Anterior cingulate cortex (tissue), 58 donors: ENCODE measurements at places on chromosomes 11 and 22.
A peak's percentile ranks its signal among the peaks of the same experiment; 100 is the strongest.

DNA sequence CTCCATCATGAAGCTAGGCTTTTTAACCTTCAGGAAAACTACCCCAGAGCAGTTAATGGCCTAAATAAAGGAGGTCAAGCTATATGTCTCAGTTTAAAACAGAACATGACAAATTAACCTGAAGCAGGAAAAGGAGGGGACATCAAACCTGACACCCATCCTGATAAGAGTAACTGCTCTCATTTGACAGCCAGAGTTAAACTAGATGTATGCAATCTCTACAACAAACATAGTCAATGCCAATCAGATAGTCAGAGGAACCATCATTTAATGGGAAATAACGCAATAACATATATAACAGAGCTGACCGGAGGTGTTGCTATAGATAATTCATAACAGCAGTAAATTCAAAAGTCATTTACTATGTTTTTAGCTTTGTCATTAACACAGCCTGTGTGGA lies 3.1 kb downstream of the ZNF202 start:
- no peak for DNase-seq

- DNase-seq: no peak
Observed at GRCh38 chr22:26045051-26045450, 124.2 kb upstream of the SEZ6L start.

- DNase-seq: no peak
Observed at GRCh38 chr22:24763872-24764485, 10.5 kb downstream of the PIWIL3 start.

GRCh38 chr11:100759106-100759505 lies 72.0 kb downstream of the ARHGAP42 start:
- no peak for DNase-seq

DNA sequence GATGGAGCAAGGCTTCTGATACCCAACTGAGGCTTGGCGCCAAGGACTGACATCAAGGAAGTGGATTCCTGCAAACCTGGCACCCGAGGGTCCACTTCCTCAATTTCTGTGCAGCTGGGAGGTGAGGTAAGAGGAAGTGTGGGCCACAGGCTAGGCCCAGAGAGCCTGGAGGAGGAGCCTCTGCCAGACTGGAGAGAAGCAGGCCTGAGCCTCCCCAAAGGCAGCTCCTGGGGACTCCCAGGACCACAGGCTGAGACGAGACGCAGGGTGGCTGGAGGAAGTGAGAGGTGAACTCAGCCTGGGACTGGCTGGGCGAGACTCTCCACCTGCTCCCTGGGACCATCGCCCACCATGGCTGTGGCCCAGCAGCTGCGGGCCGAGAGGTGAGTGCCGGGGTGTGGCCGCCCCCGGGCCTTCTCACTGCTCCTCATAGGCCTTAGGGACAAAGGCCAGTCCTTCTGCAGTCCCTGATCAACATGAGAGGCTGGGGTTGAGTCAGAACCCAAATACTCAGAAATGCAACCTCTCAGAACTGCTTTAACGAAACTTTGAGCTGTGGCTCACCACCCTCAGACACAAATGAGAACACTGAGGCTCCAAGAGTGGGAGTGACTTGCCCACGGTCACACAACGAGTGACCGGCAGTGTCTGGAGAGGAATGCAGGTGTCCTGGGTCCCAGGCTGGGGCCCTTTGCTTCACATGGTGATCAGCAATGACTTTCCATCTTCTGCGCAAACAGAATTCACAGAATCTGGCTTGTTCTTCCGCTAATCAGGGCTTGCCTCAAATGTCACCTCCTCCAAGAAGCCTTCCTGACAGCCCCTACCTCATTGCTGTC lies at the start of gene NCF4:
NCF4 (plus strand) TSS at position 186 of the 839 bp plus-strand sequence; CDS start at position 352, 166 bp downstream.
- DNase-seq: peak; percentile 12

- no peak for DNase-seq
Observed at GRCh38 chr11:34348919-34349318, 8.9 kb downstream of the ABTB2 start.

- DNase-seq: no peak
Observed at GRCh38 chr22:31533374-31533773, 37.0 kb downstream of the SFI1 start.

GRCh38 chr11:20226933-20227332 lies 66.7 kb upstream of the DBX1 start:
- DNase-seq: no peak

DNA sequence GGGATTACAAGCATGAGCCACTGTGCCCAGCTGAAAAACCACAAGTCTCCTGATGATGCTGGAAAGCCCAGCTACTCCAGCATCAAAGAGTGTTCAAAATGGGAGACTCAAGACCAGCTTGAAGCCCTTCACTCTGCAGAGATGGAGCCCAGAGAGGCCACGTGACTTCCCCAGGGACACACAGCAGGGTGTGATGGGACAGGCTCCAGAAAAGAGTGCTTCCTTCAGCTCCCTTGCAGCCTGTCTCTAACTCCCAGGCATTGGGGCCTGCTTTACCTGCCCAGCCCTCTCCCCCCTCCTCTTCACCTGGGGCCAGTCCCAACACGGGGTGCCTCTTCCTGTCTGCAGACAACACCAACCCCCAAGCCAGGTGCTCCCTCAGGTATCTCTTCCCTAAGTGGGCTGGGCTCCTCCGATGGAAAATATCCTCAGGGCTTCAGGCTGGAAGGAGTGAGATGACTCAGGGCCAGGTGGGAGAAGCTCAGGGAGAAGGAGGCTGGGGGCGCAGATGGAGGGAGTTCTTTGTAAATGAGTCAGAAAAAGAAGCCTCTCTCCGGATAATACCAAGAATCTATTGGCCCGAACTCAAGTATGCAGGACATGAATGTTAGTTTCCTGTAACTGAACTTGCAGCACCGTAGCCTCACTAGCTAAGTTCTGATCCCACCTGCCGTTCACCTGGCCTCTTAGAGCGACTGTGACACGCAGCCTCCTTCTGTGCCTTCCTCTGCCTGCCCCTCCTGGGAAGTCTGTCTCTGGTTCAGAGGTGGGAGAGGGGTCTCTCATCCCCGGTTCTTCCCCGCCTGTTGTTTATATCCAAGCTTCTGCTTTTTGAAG lies 326.6 kb downstream of the MN1 start:
- DNase-seq: no peak

GRCh38 chr11:959608-960007 lies 33.9 kb downstream of the AP2A2 start:
- DNase-seq: no peak

GRCh38 chr11:117189191-117189940 lies 9.8 kb upstream of the TAGLN start:
- no peak for DNase-seq

GRCh38 chr22:23613193-23613972 lies 18.7 kb downstream of the DRICH1 start:
- DNase-seq: no peak

- no peak for DNase-seq
Observed at GRCh38 chr22:42752230-42752746, 31.6 kb upstream of the A4GALT start.

DNA sequence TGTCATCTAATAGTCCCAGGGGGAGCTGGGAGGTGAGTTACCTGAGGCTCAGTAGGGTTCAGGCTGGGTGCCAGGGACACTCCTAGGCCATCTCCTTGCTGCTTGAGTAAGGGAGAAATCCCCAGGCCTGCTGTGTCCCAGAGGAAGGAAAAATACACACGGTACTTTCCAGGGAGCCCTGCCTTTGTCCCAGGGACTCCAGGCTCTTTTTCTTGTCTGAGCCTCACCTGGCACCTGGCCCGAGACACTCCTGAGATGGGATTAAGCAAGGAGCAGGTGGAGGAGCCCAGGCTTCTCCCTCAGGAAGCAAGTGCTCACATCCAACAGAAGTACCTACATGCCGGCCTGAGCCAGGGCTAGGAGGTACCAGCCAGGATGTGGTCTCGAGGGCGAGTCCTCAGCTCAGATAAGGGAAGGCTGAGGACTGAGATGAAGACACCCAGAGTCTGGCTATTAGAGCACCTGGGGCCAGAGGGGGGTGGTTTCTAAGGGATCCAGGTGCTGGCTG lies 899 bp upstream of the KLHDC7B start:
- DNase-seq: no peak

DNA sequence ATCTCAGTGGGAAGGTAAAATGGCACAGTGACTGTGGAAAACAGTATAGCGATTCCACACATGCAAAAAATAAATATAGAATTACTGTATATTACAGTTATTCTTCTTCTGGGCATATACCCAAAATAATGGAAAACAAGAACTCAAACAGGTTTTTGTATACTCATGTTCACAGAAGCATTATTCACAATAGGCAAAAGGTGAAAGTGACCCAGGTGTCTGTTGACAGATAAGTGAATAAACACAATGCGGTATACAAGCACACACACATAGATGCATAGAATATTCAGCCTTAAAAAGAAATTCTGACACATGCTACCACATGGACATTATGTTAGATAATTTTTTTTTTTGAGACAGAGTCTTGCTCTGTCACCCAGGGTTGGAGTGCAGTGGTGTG lies 233.0 kb downstream of the SWAP70 start:
- DNase-seq: no peak

DNA sequence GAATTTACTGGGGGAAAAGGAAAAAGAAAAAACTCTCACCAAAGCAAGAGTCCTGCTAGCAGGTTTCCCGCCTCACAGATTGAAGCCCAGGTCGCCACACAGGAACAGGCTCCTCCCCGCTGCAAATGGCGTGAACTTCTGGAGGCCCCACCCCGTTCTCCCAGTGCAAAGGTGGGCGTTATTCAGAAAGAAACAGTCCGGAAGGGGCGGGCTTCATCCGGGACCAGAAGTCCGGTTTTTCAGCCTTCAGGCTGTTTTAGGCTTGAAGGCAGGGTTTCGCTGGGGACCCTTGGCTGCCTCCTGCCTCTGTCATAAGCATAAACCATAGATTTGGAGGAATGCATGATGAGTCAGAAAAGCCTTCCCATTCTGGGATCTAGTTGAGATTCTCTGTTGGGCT lies 148.3 kb upstream of the POU2AF2 start:
- DNase-seq: no peak

GRCh38 chr11:67179892-67180490 lies 60.9 kb downstream of the KDM2A start:
- no peak for DNase-seq

DNA sequence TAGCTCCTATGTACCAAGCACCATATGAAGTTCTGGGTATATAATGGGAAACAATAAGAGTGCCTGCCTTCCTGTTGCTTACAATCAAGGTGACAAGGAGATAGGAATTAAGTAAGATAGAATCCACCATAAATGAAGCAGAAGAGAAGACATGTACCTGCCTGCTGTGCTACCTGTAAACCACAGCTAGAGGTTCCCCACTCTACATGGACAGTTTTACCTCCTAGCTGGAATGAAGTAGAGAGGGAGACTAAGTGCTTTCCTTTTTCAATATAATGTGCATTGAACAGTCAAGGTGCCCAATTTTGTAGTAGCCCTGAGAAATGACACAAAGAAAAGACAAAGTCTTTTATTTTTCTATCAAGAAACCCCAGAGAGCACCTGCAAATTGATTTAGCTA lies 984.6 kb downstream of the DLG2 start:
- no peak for DNase-seq

DNA sequence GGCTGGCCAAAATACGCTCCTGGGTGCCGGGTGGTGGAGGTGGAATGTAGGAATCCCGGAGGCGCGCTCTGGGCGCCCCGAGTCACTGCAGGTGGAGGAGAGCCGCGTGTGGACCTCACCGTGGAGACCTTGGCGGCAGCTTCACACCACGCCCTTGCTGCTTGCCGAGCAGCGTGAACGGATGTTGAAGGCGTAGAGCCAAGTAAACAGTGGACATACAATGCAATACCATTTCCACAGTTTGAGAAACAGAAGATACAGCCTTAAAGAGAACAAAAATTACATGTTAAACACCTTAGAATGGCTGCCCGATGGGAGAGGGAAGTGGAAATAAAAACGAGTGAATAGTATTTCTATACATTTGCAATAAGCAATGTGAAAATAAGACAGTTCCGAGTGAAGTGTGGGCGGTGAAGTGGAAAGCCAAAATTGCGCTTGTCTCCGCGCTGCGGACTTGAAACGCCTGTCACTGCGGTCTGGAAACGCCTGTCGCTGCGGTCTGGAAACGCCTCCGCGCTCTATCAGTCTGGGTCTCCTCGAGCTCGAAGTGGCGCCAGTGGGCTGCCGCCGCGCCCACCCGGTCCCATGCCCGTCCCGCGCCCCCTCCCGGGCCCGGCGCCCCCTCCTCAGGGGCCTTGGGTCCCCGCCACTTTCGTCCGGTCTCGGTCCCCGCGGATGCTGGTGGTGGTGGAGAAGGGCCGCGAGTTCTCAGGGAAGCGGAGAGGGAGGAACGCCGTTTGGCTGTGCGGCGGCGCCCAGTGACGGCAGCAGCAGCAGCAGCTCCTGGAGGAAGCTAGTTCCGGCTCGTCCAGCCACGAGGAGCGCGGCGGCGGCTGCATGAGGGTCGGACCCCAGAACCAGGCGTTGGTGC lies 1.6 kb downstream of the NCR3LG1 start:
- DNase-seq: peak; percentile 79

GRCh38 chr11:115201111-115201792 lies 303.0 kb downstream of the CADM1 start:
- no peak for DNase-seq

DNA sequence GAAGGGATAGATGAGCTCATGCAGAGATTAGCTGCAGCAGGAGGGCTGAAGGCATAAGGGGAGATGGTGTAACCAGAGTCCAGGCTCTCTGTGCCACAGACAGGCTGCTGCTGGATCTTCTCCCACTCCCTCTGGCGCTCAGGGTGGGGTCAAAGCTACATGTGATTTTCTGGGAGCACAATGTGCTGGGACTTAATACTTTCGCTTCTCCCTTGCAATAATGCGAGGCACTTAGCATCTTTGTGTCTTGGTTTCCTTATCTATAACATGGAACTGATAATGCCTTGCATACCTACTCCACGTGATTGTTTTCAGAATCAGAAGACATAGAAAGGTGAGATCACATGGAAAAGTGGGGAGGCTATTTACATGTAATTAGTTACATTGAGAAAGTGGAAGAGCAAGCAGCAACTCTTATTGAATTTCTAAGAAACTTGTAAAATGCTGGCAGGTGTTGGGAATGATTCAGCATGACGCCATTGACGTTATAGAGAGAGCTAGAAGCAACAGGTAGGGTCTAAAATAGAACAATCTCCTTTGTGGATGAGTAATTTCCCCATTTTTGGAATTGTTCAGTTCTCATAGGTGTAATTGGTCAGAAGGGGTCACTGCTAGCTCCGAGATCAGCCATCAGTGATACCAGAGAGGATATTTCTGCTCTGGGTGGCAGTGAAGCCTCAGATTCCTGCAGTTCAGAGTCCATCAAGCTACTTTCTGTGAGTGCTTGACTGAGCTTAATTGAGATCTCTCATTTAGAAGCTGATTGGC lies 8.2 kb upstream of the OR9I1 start:
- no peak for DNase-seq

GRCh38 chr11:20980736-20981135 lies 311.4 kb downstream of the NELL1 start:
- DNase-seq: no peak

GRCh38 chr11:60830478-60831142 lies 11.3 kb upstream of the CCDC86 start:
- DNase-seq: peak; percentile 10

DNA sequence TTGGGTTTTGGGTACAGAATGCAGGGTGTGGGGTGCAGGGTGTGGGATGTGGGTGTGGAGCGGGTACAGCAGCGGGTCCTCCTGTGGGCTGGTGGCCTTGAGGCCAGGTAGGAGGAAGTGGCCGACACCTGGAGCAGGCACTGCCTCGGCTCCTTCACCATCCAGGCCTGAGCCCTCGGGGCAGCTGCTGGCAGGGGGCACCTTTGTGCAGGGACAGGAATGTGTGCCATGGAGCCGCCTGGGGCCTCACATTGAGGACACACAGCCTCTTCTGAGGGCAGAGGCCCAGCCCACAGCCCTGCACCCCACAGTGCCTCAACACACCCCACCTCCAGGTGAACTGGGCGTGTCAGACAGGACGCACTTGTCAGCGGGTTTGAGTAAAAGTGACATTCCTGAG lies 984.0 kb downstream of the BRD1 start:
- no peak for DNase-seq
